ENCODE measurements at places on chromosomes 3 and 15.

GRCh38 chr3:69031635-69032034 lies 18.2 kb upstream of the EOGT start:
- no peak for DNase-seq

GRCh38 chr3:46656778-46657556 lies 36.5 kb downstream of the ALS2CL start:
- DNase-seq: no peak

DNA sequence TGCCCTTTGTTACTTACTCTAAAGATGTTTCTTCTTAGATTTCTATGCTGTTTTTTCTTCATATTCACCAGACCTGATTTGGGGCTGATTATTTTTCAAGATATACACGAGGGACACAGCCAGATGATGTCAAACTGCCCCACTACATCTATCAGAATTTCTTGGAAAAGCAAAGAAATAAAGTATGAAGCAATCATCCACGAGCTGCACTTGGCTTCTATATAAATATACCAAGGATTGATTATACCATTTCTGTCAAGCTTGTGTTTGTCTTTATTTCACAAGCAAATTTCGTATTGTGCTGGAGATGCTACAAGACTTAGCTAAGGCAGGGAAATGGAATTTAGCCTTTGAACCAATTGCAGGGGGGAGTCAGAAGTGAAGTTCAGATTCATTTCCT lies 715.1 kb upstream of the NR2F2 start:
- DNase-seq: no peak

GRCh38 chr3:9169956-9170850 lies 79.2 kb downstream of the SRGAP3 start:
- DNase-seq: no peak

- DNase-seq: no peak
These were observed 2.1 kb downstream of the ACVR2B start for GRCh38 chr3:38455639-38456430.

- DNase-seq: no peak
These were observed 46.7 kb downstream of the THBS1 start for GRCh38 chr15:39627451-39628143.

DNA sequence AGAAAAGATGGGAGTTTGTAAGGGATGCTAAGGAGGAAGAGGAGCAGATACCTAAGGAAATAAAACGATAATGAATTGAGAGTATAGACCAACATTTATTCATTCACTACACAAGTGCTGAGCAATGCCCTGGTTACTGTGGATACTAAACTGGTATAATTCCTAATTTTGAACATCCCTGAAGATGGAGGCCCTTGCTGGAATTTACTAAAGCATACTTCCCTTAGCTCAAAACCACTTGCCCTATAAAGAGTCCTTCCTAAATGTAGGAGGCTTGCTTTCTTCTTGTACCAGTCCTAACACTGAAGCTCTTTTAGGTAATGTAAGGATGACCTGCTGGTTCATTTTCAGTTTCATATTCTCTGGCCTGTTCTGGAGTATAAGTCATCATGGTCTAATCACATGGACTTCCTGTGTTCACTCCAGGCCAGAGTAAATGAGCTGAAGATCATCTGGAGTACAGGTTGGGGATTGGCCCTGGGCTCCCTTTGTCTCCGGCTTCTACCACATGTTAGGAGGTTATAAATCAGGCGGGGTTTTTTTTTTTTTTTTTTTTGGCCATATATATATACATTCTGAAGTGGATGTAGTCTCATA lies 40.1 kb upstream of the MTMR10 start:
- no peak for DNase-seq

DNA sequence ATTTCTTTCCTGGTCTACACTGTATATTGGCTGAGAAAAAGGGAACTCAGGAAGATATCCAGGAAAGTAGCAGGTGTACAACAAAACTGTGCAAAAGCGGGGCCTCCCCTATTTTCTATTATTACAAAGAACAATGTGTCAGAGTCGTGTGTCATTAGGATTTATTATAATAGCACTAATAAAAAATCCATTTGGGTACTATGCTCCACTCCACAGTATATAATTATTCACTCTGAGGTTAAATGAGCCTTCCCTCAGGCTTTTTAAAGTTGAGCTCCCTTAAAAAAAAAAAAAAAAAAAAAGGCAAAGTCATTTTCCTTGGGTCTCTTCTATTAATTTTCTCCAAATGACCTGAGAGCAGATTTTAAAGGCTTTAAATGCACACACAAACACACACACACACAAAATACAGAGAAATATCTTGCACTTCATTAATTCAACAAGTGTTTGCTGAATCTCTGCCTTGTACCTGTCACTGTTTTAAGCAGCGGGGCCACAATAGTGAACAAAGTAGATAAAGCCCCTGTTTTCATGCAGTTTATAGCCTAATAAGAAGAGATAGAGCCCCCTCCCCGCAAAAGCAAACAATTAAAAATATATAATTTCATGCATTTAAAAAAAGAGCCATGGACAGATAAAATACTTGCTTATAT lies 1.3 kb upstream of the DPP8 start:
- no peak for DNase-seq

GRCh38 chr3:178421069-178421468 lies 115.2 kb upstream of the KCNMB2 start:
- no peak for DNase-seq
